ENCODE measurements at places on chromosomes 1 and 21.

- DNase-seq: no peak
Observed at GRCh38 chr1:227323171-227323966, 5.1 kb upstream of the CDC42BPA start.

GRCh38 chr1:151000408-151000807 lies 6.3 kb downstream of the MINDY1 start:
- no peak for DNase-seq

DNA sequence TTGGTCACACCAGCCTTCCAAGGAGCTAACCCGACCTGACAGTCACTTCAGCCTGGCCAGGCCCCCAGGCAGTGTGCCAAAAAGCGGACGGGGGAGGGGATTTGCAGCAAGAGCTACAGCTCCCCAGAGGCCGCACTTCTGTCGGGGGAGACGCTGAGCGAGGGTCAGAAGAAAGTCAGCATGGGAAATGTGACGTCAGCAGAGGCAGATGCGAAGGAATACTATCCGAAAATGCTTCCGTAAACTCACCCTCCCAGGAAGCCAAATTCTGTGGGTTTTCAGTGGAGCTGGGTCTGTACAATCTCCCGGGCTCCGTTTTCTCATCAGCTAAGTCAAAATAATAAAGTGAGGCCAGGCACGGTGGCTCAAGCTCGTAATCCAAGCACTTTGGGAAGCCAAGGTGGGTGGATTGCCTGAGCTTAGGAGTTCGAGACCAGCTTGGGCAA lies 28.5 kb upstream of the ECE1 start:
- no peak for DNase-seq

- DNase-seq: no peak
Observed at GRCh38 chr1:21437341-21437640, 2.6 kb upstream of the NBPF3 start.

DNA sequence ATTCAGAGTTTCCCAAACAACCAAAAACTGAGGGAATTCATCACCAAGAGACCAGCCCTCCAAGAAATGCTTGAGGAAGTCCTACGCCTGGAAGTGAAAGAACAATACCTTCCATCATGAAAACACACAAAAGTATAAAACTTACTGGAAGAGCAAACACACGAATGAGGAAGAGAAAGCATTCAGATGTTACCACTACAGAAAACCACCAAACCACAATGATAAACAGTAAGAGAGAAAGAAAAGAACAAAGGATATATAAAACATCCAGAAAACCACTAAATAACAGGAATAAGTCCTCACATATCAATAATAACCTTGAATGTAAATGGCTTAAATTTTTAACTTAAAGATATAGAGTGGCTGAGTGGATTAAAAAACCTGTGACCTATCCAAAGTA lies 58.5 kb upstream of the BCL10 start:
- peak; percentile 49 for DNase-seq

DNA sequence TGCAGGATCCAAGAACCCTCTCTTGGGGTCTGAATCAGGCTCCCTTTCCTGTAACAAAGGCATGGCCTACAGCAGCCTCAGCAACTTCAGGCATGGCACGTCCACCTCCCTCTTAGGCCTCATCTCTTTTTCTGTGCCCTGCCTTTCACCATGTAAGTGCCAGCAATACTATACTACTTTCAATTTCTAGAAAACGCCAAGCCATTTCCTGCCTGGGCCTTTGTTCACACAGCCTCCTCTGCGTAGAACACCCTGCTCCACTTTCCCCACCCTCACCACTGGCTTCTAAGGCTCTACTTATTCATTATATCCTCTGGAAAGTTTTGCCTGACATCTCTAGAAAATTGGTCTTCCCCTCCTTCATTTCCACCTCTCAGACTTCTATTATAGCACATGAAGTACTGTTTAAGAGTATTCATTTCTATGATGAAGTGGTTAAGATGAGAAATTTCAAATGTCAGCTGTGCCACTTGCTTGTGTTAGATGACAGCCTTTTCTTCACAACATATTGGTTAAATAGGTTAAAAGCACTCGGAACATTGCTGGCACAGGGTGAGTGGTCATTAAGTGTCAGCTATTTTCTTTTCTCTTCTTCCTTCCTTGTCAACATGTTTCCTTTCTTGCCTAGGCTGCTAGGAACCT lies 41.6 kb upstream of the VWA5B1 start:
- DNase-seq: no peak

GRCh38 chr1:118159569-118159968 lies 25.5 kb downstream of the SPAG17 start:
- no peak for DNase-seq

DNA sequence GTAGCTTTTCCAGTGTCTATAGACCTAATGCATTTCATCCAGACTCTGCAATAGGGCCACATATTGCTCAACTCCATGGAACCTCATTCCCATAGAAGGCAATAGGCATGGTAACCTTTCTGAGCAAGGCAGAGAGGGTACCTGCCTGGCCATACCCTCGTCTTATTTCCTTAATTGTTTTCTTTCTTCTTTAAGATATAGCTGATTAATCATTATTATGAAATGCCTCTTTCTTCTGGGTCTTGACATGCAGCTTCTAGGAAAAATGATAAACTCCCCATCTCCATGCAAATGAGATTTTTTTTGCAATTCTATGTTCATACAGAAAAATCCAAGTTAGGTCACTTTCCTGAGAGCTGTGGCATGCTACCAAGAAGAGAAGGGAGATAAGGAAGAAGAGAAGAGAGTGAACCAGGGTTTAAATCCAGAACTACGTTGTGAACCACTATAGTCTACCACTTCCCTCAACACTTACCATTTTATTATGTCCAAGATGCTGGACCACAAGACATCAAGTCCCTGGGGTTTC lies 33.0 kb upstream of the IL20 start:
- no peak for DNase-seq

DNA sequence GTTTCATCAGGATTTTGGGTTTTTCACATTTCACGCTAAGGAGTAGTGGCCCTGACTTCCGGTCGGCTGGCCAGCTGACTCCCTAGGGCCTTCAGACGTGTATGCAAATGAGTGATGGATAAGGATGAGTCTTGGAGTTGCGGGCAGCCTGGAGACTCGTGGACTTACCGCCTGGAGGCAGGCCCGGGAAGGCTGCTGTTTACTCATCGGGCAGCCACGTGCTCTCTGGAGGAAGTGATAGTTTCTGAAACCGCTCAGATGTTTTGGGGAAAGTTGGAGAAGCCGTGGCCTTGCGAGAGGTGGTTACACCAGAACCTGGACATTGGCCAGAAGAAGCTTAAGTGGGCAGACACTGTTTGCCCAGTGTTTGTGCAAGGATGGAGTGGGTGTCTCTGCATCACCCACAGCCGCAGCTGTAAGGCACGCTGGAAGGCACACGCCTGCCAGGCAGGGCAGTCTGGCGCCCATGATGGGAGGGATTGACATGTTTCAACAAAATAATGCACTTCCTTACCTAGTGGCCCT lies 23.1 kb upstream of the TNFRSF1B start:
- DNase-seq: peak; percentile 51

DNA sequence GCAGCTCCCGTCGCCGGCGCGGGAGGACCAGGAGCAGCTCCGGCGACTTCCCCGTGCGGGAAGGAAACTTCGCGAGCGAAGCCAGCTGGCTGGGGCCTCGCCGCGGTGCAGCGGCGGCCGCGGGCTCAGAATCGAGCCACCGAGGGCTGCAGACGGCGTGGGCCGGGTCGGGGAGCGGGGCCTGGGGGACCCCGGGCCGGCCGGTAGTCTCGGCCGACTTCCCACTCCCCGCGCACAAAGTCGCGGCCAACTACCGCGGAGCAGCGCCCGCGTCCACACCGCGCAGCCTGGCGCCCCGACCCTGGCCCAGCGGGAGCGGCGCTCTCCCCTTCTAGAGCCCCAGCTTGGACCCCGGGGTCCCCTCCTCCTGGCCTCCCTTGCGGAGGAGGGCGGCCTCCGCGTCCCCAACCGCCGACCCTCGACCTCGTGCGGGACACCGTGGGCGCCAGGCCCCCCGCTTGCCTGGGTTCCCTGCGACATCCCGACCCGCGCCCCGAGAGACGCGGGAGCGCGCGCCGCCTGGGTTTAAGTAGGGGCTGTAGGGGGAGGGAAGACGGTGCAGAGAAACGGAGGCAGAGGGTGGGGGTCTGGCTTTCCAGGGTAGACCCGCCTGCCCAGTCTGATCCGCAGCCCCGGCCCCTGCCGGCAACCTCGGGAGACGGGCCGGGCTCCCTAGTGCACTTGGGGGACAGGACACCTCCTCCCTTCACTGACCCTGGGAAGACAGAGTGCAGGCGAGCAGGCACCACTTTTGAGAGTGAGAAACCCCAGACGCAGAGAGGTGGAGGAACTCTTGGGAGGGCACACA lies 4.7 kb downstream of the PRDM16 start:
- no peak for DNase-seq
